ENCODE measurements at places on chromosomes 2 and 18.

DNA sequence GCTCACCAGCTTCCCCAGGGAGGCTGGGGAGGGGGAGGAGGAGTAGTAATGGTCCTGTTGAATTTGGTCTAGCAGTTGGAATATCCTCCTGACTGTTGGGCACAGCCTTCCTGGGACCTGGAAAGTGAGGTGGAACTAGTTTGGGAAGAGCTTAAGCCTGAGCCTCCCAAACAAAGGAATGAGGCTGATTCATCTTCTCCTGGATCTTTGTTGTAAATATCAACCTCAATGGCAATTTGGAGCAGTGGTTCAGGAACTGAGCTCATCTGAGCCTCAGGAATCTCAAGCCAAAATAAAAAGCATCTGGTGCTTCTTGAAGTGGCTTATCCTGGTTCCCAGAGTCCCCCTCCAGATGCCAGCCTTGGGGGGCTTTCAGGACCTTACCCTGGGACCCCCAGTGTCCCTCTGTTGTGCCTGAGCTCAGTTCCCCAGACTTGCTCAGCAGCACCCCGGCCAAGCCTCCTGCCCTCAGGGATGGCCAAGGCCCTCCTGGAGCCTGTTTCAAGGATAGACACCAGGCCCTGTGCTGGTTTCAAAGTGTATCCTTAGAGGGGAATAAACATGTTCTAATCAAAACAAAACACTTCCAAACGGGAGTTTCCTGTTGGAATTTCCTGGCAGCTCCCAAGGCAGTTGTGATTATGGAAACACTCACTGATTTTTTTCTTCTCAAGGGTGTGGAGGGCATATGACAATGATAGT lies 112.6 kb downstream of the DDX1 start:
- no peak for DNase-seq

- no peak for DNase-seq
Observed at GRCh38 chr2:212733273-212733672, 194.7 kb upstream of the ERBB4 start.

GRCh38 chr18:23189099-23189498 lies 53.8 kb downstream of the CABLES1 start:
- DNase-seq: no peak

DNA sequence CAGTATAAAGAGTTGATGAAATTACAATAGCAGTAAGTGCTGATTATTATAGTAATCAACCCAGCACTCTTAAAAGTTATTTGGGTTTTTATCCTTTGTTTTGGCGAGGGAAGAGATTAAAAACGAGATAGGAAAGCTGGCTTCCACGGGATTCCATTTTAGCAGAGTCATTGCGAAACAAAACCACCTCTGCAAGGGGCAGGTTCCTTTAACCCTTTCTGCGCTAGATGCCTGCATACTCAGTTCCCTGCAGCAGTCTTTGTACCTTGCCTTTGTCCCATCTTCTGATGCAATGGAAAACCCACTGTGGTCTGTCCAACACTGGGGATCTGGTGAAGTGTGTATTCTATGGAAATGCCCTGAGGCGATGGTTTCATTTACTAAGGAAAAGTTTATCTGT lies 2.7 kb downstream of the YPEL5 start:
- no peak for DNase-seq

DNA sequence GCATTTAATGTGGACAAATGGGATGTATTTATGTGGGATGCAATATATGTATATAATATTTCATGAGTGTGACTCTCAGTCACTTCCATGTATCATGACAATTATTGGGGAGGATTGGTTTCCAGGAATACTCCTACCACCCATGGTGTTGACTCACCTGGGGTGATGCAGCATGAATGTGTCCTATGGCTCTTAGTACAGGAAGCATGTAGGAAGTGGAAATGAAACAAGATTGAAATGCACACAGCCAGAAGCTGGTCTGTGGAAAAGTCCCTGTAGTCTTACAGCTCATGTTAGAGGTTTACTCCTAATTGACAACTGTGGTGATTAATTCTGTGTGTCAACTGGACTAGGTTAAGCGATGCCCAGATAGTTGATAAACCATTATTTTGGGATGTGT lies 89.3 kb upstream of the HAAO start:
- no peak for DNase-seq

DNA sequence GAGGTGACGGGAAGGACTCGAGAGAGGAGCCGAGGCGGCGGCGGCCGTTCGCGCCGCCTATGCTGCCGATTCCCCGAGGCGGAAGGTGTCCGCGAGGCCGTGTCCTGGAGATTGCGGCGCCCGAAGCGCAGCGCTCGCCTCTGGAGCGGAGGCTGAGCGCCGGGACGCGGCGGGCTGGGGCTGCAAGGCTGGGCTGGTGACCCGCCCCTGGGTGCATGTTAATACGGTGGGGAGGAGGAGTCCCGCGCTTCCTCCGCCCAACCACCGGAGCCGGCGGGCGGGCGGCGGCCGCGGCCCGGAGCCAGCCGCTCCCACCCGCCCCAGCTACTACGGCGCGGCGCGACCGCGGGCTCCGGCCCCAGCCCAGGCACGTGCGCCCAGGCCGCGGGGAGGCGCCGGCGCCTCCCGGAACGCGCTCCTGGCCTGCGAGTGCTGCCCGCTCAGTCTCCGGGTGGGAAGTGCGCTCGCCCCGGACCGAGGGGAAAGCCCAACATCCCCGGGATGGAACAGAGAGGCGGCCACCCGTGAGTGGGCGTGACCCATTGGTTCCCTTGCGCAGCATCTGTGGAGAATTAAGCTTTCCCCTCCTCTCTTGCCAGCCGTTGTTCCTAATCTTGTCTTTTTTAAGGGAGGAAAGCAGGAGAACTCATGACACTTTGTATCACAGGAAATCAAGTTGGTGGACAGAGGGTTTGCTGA lies at the start of gene DLGAP1:
Gene DLGAP1 (minus strand): TSS at position 195 of the 699 bp plus-strand sequence.
- no peak for DNase-seq

DNA sequence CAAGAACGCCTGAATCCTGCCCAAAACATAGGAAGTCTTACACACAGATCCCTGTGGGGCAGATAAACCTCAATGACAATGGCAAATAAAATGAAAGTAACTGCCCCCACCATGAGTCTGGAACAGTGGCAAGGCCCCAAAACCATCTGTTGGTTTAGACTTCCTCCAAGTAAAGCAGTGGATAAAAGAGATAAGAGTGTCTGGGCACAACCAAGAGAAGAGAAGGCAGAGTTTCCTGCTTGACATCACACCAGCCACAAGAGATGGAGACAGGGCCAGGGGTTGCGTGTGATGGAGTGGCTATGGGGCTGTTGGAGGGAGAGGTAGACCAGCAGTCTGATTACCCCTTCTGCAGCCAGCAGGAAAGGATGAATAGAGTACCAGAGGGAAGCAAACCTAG lies 212.1 kb upstream of the POU3F3 start:
- DNase-seq: no peak

DNA sequence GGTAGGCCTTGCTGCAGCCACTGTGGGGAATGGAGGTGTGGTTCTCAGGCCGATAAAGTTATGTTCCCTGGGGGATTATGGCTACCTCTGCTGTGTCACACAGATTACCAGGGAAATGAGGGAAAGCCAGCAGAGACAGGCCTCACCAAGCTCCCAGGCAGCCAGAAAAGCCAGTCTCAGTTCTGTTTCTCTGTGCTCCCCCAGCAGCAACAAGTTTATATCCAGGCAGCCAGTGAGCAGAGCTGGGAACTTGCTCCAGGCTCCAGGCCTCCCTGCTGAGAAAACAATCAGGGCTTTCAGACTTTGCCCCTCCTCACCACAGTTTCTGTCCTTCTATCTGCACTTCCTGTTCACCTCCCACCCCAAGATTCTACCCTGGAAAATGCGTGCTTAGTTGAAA lies 596.6 kb upstream of the GYPC start:
- DNase-seq: no peak

DNA sequence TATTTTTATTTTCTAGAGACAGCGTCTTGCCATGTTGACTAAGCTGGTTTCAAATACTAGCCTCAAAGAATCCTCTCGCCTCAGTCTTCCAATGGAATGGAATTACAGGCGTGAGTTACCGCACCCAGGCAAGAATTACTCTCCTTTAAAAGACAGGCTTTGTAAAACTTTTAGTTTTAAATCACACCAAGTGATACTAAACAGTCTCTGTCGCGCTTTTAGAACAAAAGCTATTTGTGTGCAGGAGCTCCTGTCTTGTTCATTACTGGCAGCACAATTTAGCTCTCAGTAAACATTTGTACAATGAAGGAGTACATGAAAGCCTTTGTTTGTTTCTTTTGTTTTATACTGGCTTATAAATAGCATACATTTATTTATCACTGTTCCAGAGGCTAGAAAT lies 1719.2 kb upstream of the PIK3C3 start:
- no peak for DNase-seq

DNA sequence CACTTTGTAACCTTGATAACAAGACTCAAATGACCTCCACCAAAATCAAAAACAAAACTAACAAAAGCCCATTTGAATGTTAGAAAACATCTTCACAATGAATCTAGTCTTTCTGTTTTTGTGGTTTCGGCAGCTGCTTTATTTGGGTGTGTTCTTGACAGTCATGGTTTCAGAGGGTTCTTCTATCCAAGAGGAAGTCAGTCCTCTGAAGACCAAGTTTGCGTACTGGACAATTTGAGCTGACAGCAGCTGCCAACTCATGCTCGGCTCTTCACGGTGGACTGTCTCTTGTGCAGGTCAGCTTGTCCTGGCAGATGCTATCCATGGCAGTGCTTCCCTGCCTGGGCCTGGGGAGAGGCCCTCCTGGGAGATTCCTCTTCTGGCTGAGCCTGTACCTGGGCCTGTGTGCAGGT lies 91.0 kb downstream of the TMEM17 start:
- no peak for DNase-seq

DNA sequence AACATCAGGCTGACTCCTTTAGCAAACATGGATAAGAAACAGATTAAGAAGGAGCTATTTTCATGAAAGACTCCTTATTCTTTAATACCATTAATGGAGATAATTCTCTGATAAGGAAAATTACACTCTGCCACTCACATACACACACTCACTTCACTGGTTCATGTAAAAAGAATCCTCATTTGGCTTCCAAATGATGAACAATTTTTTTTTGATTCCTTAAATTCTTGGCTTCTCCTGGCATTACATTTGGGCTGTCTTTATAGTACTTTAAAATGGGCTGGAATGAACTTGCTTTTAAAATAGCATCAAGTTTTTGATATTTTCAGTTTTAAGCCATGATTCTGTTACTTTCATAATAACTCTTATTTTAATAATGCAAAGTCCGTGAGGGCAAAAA lies 328.6 kb downstream of the SLC8A1 start:
- DNase-seq: no peak

GRCh38 chr18:25237571-25238267 lies 114.2 kb downstream of the ZNF521 start:
- DNase-seq: no peak

GRCh38 chr2:67318993-67319481 lies 78.1 kb upstream of the ETAA1 start:
- no peak for DNase-seq

GRCh38 chr2:102197389-102198137 lies 10.7 kb downstream of the IL1RL2 start:
- no peak for DNase-seq

- no peak for DNase-seq
Observed at GRCh38 chr18:48172226-48173006, 236.8 kb downstream of the ZBTB7C start.

GRCh38 chr2:153499439-153499838 lies 20.9 kb upstream of the RPRM start:
- no peak for DNase-seq

DNA sequence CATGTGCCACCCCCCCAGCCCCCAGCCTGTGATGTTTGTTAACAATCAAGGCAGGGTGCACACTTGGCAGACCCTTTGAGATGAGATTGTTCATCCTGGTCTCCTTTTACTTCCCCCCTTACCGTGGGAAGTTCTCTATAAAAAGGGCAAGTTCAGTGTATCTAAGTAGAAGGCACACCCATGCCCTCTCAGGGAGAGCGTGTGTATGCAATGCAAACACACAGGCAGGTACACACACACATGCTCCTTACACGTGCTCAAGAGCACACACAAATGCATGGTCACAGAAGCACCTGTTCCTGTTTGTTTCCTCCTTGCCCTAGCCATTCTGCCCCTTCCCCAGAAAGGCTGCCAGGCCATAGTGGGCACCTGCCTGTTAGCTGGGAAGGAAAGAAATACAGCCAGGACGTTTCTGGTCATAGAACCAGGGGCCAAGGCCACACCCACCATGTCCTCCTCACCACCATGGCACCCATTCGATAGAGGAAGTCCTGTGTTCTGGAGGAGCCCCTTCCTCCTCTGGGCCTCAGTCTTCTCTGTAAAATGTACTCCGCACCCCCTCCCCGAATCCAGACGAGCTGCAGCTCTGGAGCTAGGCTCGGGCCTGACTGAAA lies 3.1 kb downstream of the ATOH8 start:
- DNase-seq: no peak

- no peak for DNase-seq
Observed at GRCh38 chr2:15389326-15389700, 171.8 kb downstream of the NBAS start.

DNA sequence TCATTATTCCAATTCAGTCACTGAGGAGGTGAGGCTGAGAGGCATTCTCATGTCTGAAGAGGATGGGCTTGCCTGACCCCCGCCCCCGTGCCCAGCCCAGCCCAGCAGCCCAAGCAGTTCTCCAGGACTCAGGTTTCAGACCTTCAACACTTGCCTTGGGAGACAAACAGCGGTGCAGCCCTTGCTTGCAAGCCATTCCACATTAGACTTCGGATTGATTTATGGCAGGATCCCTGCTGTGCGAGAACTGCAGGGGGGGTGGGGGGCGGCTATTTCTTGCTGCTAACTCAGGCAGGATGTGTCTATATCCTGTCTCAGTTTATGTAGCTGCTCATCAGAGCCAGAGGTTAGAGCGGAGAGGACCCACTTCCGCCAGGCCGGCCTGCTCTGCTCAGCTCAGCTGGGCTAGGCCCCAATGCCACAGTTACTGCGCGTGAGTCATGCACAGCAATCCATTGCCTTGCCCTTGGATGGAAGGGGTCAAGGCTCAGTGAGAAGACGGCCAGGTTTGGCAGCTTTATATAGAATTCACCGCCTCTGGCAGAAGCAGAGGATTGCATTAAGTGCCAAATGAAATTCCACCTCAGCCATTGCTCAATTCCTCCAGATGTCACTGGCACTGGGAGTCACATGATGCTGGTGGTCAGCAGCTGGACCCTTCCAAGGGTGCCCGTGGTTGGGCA lies 1.8 kb downstream of the GYPC start:
- DNase-seq: peak; percentile 40

GRCh38 chr2:9286554-9287399 lies 80.2 kb downstream of the ASAP2 start:
- no peak for DNase-seq

DNA sequence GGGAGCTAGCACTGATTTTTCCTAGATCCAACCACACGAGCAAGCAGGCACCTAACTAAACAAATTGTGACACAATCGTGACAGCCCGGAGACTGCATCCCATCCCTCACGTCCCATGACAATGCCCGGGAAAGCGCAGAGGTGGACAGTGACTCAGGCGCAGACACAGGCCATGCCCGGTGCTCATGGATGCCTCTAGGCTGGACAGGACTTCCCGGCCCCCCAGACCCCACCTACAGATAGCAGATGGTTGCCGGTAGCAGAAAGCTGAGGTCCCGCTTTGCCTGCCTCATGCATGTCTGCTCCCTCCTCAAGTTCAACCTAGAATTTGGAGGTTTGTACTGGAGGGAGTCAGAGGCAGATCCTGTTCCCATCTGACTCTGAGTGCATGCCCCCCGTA lies 81.0 kb downstream of the TPO start:
- no peak for DNase-seq

- DNase-seq: no peak
Observed at GRCh38 chr2:6653281-6653750, 212.4 kb downstream of the CMPK2 start.

GRCh38 chr2:209424781-209425470 lies 1.1 kb downstream of the MAP2 start:
- no peak for DNase-seq

- DNase-seq: no peak
Observed at GRCh38 chr2:216426166-216426777, 14.0 kb downstream of the SMARCAL1 start.

- DNase-seq: no peak
Observed at GRCh38 chr2:218811382-218811781, 20.2 kb downstream of the PRKAG3 start.

All from activated CD8-positive, alpha-beta memory T cell treated with anti-CD3 and anti-CD28 coated beads for 1 hour (primary cell).